ENCODE measurements at places on chromosomes 3 and 15.

DNA sequence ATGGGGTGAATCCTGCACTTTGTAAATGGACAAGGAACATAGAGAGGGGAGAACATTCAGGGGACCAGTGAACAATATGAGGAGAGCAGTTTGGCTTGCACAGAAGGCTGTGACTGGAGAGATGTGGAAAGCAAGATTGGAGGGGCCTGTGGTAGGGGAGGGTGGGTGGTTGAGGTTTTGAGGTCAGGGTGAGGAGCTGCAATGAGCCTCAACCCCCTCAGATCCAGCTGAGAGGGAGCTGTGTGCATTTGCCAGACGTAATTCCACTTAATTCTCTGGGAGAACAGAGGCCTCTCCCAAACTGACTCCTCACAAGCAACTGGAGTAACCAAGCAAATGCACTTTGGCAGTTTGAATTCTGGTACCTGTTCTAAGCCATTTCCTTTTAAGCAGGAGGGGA is 253.1 kb upstream of the TRIM42 start:
- DNase-seq, result no peak

DNA sequence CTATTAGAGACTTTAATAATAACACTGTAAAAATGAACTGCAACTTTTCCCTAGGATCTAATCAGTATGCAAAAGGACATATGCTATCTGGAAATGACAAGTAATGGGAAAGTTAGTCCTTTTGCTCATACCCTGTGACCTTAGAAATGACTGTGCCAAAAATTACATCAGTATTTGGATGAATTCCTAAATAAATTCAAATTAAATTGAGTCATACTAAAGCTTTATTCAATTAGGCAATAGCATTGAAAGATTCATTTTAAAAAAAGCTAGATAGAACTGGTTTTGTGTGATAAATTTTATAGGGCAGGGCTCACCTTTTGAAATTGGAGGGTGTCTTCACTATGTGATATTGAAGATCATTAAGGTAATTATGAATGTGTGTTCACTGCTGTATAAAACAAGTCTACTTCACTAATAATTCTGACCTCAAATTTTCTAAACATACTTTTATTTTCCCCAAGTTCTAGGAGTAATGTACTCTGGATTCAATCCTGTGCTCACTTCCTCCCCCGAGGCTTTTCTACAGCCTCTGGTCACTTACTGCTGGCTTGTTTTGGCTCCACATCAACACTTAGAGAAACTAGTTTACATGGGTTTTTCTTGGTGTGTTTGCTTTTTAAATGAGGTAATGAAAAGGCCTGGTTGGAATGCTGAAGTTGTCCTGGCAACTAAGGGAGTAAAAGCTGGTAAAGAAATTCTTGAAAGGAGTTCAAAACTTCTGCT is 44.4 kb upstream of the SPTSSB start:
- no peak for DNase-seq

DNA sequence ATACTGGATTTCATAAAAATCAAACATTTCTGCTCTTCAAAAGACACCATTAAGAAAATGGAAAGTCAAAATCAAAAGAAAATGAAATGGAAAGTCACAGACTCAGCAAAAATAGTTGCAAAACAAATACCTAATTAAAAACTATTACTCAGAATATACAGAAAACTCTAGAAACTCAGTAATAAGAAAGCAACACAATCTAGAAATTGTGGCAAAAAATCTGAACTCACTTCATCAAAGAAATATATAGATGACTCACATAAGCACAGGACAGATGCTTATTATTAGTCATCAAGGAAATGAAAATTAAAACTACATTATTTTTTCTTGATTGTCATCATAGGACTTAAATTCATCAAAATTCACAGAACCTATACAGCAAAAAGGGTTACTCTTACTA is 430.0 kb downstream of the SHQ1 start:
- no peak for DNase-seq

DNA sequence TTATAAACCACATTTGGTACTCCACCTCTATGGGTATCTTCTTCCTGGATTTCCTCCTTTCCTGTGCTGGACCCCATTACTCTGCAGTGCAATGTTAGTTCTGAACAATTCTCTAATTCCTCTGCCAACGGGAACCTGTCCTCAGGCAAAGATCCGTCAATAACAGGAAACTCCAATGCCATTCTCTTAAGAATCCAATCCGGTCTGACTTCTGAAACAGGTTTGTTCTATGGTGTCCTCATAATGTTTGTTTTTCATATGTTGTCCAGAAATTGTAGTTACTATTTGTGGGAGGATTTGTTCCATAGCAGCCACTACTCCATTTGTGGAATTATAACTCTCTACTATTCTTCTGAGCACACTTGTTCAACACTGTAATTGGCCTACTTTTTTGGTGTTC is 112.7 kb downstream of the TBL1XR1 start:
- DNase-seq, result no peak

DNA sequence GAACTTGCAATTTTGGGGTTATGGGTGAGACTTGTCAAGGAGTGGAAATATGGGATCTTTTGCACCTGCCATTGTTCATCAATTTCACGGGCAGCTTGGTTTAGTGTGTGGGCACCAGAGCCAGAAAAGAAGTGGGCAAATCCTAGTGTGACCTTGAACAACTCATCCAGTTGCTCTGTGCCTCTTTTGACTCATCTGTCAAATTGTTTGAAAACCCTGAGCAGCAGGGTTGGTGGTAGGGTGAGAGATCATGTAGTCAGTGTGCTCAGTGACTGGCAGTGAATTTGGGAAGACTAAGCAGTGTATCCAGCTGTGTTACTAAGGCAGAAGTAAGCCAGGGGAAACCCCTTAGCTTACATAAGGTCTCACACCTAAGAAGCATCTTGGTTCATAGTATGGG is 293.0 kb upstream of the TRIM42 start:
- no peak for DNase-seq
